Sigmoid colon (tissue), 7 donors: ENCODE measurements at places on chromosomes 4 and X.

GRCh38 chr4:180665994-180666824, 1577.0 kb upstream of the TENM3 start:
- no peaks in the 10 kb centered on the region for H3K4me1 ChIP-seq
- H3K36me3 ChIP-seq, result no peaks in the 10 kb centered on the region
- H3K4me3 ChIP-seq, result no peak overlapping the region
- H3K27me3 ChIP-seq, result no peaks in the 10 kb centered on the region
- no peak overlapping the region for H3K27ac ChIP-seq
- no peak for DNase-seq

DNA sequence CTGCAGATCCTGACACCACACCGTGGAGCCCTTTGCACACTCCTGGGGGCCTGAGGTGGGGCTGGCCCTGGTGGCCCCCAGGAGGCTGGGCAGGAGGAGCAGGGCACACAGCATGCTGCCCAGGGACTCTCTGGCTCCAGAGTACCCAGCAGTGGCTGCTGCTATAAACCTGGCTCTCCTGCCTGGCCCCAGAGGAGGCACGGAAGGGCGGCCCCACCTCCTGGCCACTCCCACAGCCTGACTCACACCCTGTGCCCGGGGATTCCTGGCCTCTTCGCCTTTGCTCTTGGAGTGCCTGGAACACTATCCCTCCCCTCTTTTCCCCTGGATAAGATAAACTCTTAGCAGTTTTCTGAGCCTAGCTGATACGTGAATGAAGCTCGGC, at the start of gene PSAPL1:
TSS of gene PSAPL1 (minus strand) at position 165 of the 385 bp plus-strand sequence. CDS start at position 114, 51 bp downstream.
- no peak within 1 kb of the TSS for H3K27ac ChIP-seq
- no peak for DNase-seq
- H3K4me1 ChIP-seq, result no peaks in the 10 kb centered on the region

- no peak overlapping the region for H3K4me3 ChIP-seq
- no peaks in the 10 kb centered on the region for H3K4me1 ChIP-seq
- no peak for DNase-seq
These were observed 130.1 kb downstream of the ADAM29 start for GRCh38 chr4:175048111-175048784.

DNA sequence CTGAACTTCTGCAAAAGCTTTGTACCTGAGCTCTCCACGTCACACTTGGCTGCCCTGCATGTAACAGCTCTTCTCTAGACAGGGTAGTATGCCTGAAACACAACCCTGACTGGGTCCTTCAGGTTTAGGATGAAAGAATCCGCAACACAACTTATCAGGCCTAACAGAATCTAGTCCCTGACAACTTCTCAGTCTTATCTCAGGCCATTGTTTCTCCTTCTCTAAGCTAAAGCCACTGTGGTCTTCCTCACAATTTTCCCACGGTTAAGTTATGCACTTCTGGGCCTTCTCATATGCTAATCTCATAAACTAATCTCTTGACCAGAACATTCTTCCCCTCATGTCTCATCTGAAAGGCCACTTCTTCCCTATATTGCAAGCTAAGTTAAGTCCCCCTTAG, 10.8 kb upstream of the TMPRSS11B start:
- no peak overlapping the region for H3K4me3 ChIP-seq
- H3K27me3 ChIP-seq, result no peaks in the 10 kb centered on the region
- H3K4me1 ChIP-seq, result no peaks in the 10 kb centered on the region
- no peak overlapping the region for H3K27ac ChIP-seq
- no peaks in the 10 kb centered on the region for H3K36me3 ChIP-seq

GRCh38 chr4:185895351-185895750, 83.4 kb upstream of the SORBS2 start:
- H3K4me1 ChIP-seq, result no peaks in the 10 kb centered on the region
- H3K27me3 ChIP-seq, result no peaks in the 10 kb centered on the region
- H3K4me3 ChIP-seq, result no peak overlapping the region
- H3K36me3 ChIP-seq, result no peaks in the 10 kb centered on the region

DNA sequence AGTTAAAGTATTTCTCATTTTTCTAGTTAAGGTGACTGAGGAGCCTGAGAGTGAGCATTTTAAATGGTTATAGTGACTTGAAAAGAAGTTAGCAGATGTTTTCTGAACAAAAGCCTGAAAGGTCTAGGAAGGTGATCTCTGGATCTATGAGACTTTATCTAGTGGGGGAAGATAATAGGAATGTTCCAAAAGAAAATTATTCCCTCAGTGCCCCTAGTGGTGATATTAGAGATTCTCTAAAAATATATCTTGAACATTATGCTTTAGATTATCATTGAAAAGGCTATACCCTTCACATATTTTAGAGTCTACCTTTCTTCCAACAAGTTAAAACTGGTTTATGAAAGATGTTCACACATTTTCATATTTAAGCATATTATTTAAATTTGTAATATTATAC, 69.0 kb upstream of the SPANXN1 start:
- no peaks in the 10 kb centered on the region for H3K36me3 ChIP-seq
- no peak overlapping the region for H3K4me3 ChIP-seq
- H3K4me1 ChIP-seq, result no peaks in the 10 kb centered on the region
- no peak overlapping the region for H3K27ac ChIP-seq
- DNase-seq, result no peak
- H3K27me3 ChIP-seq, result no peaks in the 10 kb centered on the region

- H3K36me3 ChIP-seq, result no peaks in the 10 kb centered on the region
- H3K4me3 ChIP-seq, result no peak overlapping the region
- DNase-seq, result no peak
- no peak overlapping the region for H3K27ac ChIP-seq
- H3K4me1 ChIP-seq, result no peaks in the 10 kb centered on the region
- H3K27me3 ChIP-seq, result no peaks in the 10 kb centered on the region
These were observed 28.0 kb downstream of the PRPS2 start for GRCh38 chrX:12819222-12819621.

GRCh38 chrX:103098488-103098887, 5.5 kb upstream of the NXF3 start:
- H3K27ac ChIP-seq, result no peak overlapping the region
- H3K4me1 ChIP-seq, result no peaks in the 10 kb centered on the region
- no peak for DNase-seq
- peaks cover 2% of the 10 kb centered on the region for H3K27me3 ChIP-seq
- H3K36me3 ChIP-seq, result no peaks in the 10 kb centered on the region

- H3K4me3 ChIP-seq, result no peak overlapping the region
- H3K27ac ChIP-seq, result no peak overlapping the region
- no peaks in the 10 kb centered on the region for H3K36me3 ChIP-seq
These were observed 238.9 kb downstream of the NR3C2 start for GRCh38 chr4:148203056-148203898.

DNA sequence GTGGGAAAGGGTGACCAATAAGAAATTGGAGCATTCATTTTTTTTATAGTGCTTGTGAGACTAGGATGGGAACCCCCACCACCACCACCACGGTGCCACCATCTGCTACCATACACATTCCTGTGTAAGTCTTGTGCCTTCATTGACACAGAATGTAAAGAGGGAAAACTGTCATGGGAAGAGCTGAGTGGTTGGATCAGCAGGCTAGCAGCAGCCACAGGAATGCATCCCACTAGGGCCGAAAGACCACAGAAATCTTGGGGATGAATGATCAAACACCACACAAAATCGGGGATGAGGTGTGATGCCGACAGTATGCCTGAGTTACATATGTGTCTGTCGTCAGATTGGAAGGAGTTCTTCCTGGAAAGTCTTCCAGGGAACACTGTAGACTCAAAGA, 69.2 kb downstream of the SRPX start:
- no peak for DNase-seq

DNA sequence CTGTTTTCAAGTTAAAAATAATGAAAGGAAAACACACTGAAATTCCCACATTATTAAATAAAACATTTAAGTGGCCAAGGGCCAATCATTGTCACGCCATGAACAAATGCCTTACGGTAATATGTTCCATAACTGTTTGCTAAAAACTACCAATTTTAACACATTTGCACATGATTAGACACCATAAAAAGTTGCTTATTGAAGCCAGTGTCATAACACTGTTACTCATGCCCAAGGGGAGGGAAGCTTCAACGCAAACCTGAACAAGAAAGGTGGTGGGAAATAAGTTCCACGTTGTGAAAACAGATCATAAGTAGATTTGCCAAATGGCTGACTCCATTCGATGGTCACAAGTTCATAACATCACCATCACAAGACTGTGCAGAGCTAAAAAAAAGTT, 739.3 kb upstream of the FAM241A start:
- peaks cover 4% of the 10 kb centered on the region for H3K4me1 ChIP-seq
- H3K27me3 ChIP-seq, result no peaks in the 10 kb centered on the region
- DNase-seq, result no peak
- H3K27ac ChIP-seq, result no peak overlapping the region
- no peaks in the 10 kb centered on the region for H3K36me3 ChIP-seq
- H3K4me3 ChIP-seq, result no peak overlapping the region

DNA sequence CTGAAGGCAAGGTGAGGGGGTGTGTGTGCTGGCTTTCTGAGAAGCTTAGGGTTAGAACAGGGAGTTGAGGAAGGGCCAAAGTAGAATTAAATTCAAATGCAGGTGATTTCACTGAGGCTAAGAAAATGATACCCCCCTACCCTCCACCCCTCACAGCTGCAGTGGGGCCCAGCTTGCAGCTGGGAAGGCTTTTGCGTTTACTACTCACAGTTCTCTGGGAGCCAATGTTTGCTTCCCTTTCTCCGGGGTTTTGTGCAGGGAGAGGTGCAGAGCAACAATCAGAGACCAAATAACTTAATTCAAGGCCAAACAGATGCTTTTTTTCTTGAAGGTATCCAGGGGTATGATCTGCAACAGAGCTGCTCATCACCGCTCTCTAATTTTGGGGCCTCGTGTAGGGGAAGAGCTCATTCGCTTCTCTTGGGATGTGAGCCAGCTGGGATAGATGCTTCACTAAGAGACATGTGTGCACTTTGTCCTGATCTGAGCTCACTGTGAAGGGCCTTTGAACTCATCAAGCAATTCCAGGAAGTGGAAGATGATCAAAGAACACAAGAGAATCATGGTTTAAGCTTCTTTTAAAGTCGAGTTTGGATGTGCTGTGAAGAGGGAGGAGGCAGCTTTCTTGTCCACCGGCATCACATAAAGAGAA, 122.7 kb upstream of the C1GALT1C1 start:
- no peak for DNase-seq
- H3K4me3 ChIP-seq, result no peak overlapping the region
- H3K27me3 ChIP-seq, result no peaks in the 10 kb centered on the region
- H3K27ac ChIP-seq, result no peak overlapping the region
- no peaks in the 10 kb centered on the region for H3K36me3 ChIP-seq
- H3K4me1 ChIP-seq, result no peaks in the 10 kb centered on the region

DNA sequence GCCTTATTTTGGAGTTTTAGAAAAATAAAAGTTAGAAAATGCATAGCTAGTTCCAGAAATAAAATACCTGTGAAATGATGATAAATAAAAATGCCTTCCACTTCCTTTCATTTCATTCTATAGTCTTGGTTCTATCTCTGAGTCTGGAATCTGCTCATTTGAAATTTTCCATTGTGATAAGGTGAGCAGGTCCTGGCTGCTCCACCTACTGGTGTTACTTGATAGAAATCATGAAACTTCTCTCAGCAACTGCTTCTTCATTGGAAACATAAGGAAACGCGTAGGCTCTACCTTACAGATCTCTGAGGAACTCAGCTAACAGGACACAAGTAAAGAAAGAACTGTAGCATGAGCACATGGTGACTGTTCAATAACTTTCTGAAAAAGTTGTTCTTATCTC, 141.8 kb downstream of the DCHS2 start:
- no peaks in the 10 kb centered on the region for H3K27me3 ChIP-seq
- H3K4me3 ChIP-seq, result no peak overlapping the region
- no peak overlapping the region for H3K27ac ChIP-seq
- H3K4me1 ChIP-seq, result no peaks in the 10 kb centered on the region

- no peaks in the 10 kb centered on the region for H3K36me3 ChIP-seq
- no peaks in the 10 kb centered on the region for H3K4me1 ChIP-seq
- H3K4me3 ChIP-seq, result no peak overlapping the region
- H3K27me3 ChIP-seq, result no peaks in the 10 kb centered on the region
- no peak overlapping the region for H3K27ac ChIP-seq
- no peak for DNase-seq
These were observed 49.2 kb upstream of the HDAC8 start for GRCh38 chrX:72621625-72622485.

DNA sequence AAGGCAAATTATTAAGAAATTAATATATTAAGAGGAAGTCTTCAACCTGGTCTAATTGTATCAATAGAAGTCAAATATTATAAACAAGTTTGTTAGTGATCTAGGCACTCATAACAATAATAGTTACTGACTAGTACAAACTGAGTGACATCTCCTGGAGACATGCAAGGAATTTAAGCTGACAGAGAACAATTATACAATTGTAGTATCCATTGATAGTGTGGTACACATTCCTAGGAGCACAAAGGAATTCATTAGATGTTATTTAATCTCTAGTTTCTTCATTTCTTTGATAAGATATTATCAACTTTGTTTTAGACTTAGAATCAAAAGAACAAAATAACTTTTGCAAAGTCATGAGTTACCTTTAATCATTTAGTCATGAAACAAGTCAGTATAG, 1048.6 kb downstream of the PCDH7 start:
- H3K27ac ChIP-seq, result no peak overlapping the region
- H3K36me3 ChIP-seq, result no peaks in the 10 kb centered on the region
- H3K27me3 ChIP-seq, result no peaks in the 10 kb centered on the region
- no peaks in the 10 kb centered on the region for H3K4me1 ChIP-seq
